Activated T-helper 1 cell treated with anti-CD3 and anti-CD28 coated beads, Interleukin-2, amount 50 U/mL, for 16 hours (primary cell): ENCODE measurements at places on chromosomes 4 and X.

- DNase-seq: no peak
Observed at GRCh38 chr4:39004758-39005157, 27.5 kb downstream of the TMEM156 start.

GRCh38 chr4:153733751-153734448 is 25.9 kb downstream of the RNF175 start:
- no peak for DNase-seq

DNA sequence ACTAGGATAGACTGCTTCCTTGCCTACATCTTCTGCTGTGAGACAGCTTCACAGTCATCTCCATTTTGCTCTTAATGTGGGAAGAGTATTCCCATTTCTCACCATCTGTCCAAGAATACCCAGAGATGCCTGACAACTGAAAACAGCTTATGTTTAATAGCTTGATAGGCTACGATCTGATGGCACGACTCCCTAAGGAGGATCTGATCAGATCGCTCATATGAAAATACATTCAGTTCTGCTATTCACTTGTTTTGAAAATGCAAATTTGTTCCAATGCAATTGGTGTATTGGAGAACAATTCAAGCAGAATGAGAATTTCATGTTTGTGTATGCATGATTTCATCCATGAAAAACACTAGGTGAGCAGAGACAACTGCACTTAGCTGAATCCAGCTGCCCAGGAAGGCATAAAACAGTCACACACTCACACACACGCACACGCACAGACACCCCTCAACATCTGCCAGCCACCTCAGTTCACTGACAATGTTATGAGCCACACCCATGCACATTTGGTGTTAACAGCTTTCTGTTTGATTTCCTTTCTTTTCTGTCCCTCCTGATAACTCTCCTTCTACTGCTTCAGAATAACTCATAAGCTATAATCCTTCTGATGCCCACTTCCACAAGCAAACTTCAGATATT is 29.6 kb downstream of the TRIML1 start:
- DNase-seq: no peak

DNA sequence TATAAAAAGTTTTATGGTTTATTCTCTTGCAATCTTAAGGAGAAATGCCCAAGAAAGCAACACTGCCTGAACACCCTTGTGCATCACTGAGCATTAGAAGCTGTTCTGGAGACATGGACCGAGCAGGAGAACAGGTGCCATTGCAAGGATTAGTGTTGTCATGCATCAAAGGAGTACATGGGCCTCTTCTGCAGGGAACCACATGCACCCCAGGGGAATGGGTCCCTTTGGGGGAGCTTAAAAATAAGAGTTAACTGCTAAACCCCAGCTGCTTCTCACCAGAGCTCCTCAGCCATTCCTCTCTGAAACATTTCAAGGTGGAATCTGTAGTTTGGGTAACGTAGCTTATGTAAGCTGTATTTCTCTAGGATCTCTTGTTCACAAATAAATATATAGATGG is 353.0 kb upstream of the SLC7A11 start:
- no peak for DNase-seq

GRCh38 chr4:128388352-128388630 is 100.7 kb upstream of the PGRMC2 start:
- no peak for DNase-seq

DNA sequence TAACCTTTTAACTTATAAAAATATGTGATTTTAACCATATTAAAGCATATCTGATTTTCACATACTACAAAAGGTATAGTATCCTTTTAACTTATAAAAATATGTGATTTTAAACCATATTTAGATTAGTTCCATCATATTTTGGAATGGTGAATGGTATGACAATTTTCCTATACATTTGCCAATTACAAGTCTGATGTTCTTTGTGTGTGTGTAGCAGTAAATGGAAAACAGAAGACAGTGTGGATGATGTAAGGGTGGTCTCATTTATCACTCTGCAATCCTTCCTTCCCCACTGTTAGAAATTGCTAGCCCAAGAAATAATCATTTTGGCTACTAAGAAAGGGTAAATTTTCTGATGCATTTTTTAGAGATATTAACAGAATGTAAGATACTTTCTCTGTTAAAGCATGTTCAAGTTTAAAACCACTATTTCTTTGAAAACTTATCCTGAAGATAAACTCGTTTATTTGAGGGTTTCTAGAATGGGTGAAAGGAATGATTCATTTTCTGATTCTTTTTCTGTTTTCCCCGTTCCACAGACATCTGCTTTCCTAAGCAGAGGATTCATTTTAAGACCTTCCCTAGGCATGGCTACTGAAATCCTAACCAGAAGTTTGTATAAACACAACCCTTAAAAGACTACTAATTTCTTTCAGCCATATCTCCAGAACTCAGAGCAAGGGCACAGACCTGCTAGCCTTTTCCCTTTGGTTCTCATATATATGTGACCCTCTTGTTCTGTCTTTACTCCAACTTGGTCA is 21.0 kb downstream of the NUDT6 start:
- DNase-seq: no peak

DNA sequence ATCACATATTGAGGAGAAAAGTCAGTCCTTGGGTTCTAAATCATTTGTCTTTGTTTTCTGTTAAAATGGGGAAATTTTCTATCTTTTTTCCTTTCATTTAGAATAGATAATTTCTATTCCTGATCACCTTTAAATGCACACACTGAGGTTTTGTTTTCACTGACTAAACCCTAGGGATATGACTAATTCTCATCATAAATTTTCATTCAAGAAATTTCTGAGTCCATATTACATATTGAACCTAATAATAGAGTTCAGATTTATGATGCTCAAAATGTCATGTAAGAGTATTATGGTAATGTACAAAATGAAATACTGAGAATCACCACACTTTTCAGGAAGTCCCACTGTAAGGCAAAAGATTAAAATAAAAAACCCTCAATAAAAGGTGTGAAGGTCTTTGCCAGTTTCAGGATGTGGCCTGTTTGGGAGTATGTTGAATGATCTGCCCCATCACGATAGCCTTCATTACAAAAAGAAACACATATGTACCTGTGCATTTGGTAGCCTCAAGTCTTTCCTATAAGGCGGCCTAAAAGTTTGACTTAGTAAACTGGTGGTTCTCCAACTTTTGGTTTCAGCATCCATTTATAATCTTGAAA is 49.4 kb downstream of the LEF1 start:
- no peak for DNase-seq

DNA sequence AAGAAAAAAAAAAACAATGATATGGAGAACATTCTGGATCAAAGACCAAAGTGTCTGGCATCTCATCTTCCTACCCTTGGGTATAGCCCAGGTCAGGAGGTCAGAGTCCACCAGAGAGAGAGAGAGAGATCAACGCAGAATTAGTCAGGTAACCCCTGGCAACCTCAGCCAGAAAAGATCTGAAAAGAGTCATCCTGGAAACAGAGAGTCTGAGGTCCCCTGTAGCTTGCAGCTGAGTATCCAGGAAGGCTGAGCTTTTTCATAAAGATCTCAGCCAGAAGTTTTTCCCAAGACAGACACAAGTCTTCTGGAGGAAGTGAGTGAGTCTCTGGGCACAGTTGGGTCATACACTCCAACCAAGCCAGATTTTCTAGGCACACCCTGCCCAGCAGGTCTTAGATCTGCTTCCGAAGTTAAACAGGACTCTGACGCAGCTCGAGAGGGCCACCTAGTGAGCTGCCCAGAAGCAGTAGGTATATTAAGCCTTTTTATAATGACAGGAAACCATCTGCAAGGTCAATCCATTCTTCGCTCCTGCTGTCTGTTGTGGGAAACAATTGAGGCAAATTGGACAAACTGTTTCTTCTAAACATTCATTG is 35.7 kb downstream of the ACE2 start:
- no peak for DNase-seq

GRCh38 chr4:186081202-186081807 is 12.3 kb downstream of the TLR3 start:
- DNase-seq: no peak

DNA sequence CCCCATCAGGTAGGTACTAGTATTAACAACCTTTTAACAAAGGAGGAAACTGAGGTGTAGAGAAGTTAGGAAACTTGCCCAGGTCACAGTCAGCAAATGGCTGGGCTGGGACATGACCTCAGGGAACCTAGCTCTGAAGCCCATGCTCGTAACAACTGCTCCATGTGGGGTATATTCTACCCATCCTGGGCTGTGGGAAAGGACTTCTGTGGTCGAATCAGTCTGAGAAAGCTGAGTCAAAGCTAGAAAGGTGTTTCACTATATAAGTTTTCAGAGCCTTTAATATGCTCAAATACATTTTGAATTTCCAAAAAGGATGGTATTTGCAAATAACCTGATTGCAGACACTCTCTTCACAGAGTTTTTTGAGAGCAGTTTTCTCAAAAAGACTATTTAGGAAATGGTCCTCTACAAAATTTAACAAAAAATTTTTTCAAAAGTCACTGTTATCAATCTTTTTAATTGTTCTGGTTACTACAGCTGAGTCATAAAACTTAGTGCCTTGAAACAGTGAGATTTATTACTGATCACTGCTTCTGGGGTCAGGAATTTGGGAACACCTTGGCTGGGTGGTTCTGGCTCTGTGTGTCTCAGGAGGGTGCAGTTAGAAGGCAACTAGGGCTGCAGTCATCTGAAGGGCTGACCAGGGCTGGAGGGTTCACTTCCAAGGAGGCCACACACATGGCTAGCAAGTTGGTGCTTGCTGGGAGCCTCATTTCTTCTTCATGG is 53.6 kb downstream of the NSG1 start:
- DNase-seq: no peak

GRCh38 chr4:54677416-54677815 is 19.7 kb downstream of the KIT start:
- no peak for DNase-seq

GRCh38 chrX:139298437-139298836 is 232.1 kb upstream of the F9 start:
- no peak for DNase-seq

DNA sequence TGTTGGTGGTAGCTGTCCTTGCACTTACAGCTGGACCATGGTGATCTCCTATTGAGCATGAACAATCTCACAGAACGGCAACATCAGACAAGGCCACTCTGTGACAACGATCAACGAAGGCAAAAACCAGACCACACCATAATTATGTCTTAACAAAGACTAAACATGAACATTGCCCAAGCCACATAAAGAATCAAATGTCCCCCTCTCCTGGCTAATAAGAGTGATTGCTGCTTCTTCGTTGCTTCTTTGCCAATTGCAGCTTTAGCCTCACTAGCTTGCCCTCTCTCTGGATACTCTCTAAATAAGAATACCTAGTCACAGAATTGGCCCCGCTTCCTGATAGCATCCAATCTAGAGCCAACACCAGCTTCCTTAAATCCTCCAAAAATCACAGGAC is 41.5 kb upstream of the PGRMC1 start:
- no peak for DNase-seq

DNA sequence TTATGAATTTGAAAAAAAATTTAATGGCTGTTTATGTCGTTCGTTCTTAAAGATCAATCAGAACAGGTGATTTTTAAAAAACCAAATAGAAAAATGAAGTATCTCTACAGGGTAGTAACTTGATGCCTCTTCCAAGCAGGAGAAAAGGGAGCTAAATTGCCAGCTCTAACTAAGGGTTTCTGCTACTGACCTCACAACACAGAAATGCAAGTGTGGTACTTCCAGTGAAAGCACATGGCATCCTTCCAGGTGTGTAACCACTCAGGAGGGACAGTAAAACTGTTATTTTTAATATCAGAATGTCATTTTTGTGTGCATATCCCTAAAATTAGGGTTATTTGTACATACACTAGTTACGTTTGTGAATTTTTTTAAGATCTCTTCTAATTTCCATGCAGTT is 116.8 kb upstream of the ZCCHC13 start:
- DNase-seq: no peak

GRCh38 chr4:173280998-173281397 is 53.2 kb downstream of the HMGB2 start:
- no peak for DNase-seq

DNA sequence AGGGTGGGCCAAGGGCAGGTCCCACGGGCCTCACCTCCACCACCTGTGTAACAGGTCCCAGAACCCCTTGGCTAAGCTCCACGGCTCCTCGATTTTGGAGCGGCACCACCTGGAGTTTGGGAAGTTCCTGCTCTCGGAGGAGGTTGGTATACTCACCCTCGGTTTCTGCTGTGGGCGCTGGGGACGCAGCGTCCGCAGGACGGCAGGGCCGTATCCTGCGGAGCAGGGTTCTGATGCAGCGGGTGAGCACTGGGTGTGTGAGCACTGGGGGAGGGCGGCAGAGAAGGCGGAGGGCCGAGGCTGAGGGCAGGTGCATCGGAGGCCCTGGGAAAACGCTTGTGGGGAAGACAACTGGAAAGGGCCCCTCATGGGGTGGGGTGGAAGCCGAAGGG is 11.0 kb downstream of the ATP5ME start:
- no peak for DNase-seq

- DNase-seq: no peak
Observed at GRCh38 chr4:185945906-185946305, 123.0 kb upstream of the TLR3 start.

DNA sequence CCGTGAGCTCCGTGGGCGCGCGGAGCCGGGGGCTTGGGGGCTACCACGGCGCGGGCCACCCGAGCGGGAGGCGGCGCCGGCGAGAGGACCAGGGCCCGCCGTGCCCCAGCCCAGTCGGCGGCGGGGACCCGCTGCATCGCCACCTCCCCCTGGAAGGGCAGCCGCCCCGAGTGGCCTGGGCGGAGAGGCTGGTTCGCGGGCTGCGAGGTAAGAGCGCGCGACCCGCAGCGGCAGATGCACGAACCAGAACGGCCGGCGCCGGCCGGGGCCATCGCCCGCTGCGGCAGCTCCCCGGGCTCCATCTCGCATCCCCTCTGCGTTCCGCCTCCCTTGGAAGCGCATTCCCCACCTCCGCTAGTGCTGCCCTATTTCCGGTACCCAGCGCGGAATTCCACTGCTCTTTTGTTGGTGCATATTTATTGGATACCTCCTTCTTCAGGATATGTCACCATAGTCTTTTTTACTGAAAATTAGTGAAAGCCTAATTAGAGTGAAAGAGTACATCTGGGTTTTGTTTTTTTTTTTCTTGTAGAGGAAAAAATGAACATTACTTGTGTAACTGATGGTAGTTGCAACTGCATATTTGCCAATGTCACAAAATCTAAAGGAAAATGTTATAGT is 797 bp downstream of the PKD2 start:
- DNase-seq: no peak

- DNase-seq: no peak
Observed at GRCh38 chr4:48361012-48361400, 19.7 kb downstream of the SLAIN2 start.

DNA sequence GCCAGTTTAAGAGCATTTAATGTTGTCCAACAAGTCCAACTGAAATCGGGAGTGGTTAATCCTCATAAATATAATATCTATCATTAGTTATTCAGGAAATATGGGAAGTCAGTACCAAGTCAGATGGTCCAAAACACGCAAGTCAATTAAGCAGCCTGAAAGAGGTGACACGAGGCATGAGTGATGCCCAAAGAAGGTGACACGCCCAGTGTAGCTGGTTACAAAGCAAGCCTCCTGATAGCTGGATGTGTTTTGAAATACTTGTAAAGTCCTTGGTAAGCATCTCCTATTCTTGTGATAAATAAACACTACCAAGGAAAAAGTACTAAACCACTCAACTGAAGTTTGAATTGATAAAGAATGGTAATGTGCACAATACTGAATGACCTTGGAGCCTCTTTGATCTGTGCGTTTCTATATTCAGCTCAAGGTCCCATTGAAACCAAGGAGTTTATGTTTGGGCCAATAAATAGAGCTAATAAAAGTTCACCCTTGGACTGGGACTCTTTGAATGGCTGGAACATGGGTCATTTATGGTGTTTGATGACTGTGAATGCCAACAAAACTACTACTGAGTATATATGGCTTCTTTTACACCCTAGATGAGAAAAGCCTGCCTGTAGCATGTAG is 93.2 kb upstream of the KLF3 start:
- no peak for DNase-seq
